ENCODE measurements at places on chromosomes 12 and 14. TPM values are rescaled to one million over a fixed set of nuclear protein-coding genes. Genes with fewer than 3 reads are reported as not detected.

DAD1 gene
- total RNA-seq: 99.1 TPM

ASB2 gene
- 63.1 TPM for total RNA-seq

DNA sequence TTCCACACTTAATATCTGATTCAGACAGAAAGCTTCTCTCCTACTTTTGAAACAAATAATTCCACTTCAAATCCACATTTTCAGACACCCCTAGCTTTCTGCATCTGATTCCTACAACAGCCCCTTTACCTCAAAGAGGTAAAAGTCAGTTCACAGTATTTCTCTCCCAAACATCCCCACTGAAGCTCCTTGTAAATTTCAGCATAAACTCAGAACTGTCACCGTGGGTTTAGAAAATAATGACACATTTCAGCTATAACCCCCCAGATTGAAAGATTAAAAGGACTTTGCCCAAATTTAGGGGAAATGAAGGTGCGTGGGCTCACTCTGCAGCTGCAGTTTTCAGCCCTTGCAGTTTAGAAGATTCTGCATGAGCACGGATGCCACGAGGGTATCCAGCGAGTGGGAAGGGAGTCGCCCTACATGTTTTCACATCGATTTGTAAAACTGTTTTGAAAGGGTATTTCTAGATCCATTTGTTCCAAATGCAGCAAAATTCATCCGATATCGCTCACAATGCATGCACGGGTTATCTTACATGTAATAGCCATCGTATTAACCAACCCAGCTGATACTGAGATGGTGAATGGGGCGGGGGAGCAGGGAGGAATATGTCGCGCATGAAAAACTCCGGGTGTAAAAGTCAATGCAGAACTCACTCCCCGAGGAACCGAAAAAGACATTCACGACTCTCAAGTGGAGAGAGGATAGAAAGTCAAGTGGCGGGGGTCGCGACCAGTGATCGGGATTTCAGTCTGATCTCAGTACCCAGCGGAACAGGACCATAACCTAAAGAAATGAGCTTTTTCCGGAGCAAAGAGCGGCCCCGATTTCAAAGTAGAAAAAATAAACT, 5.0 kb upstream of the CCND2 start:
- peak overlapping the region; percentile 80 for H3K4me3 ChIP-seq
- no peaks in the 10 kb centered on the region for H3K36me3 ChIP-seq
- H3K4me1 ChIP-seq: peaks cover 11% of the 10 kb centered on the region
- no peak for DNase-seq
- no peaks in the 10 kb centered on the region for H3K27me3 ChIP-seq
- H3K27ac ChIP-seq: peak overlapping the region; percentile 97

DNA sequence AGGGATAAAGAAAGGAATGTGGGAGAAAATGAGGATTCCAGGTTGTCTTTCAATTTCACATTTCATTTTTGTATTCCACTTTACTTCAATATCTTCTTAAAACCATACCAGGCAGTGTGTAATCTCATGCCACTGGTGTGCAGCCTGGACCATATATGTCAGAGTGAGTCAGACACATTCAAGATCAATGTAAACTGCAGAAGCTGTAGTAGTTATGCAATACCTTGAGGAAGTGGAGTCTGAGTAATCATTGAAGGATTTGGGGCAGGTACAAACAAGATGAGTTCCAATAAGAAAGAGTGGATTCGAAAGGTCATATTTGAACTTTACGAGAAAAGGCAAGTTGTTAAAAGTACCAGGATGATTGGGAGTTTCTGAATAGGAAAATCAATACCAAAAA, 14.1 kb downstream of the PLCZ1 start:
- H3K4me1 ChIP-seq: no peaks in the 10 kb centered on the region
- no peaks in the 10 kb centered on the region for H3K27me3 ChIP-seq
- no peak overlapping the region for H3K27ac ChIP-seq
- no peak for DNase-seq
- no peak overlapping the region for H3K4me3 ChIP-seq

DNA sequence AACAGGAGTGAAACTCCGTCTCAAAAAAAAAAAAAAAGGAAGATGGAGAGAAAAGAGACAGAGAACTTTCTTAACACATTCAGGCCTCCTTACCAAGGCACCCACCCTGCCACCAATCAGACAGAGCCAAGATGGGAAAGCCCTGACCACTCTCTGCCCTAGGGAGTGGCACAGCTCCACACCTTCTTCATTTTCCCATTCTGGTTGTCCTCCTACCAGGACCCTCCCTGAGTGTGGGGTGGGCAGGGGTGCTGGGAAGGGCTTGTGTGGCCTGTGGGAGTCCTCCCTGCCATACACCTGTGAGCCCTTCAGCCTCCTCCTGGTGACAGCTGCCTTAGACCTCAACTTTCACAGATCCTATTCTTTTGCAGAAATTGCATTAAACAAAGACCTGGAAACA, 513.6 kb downstream of the BCL11B start:
- H3K36me3 ChIP-seq: no peaks in the 10 kb centered on the region
- no peak for DNase-seq
- H3K27ac ChIP-seq: no peak overlapping the region
- H3K27me3 ChIP-seq: no peaks in the 10 kb centered on the region
- H3K4me3 ChIP-seq: no peak overlapping the region
- no peaks in the 10 kb centered on the region for H3K4me1 ChIP-seq
